Endodermal cell (in vitro differentiated cells): ENCODE measurements at places on chromosomes 13 and 19.
A peak's percentile ranks its signal among the peaks of the same experiment; 100 is the strongest.

DNA sequence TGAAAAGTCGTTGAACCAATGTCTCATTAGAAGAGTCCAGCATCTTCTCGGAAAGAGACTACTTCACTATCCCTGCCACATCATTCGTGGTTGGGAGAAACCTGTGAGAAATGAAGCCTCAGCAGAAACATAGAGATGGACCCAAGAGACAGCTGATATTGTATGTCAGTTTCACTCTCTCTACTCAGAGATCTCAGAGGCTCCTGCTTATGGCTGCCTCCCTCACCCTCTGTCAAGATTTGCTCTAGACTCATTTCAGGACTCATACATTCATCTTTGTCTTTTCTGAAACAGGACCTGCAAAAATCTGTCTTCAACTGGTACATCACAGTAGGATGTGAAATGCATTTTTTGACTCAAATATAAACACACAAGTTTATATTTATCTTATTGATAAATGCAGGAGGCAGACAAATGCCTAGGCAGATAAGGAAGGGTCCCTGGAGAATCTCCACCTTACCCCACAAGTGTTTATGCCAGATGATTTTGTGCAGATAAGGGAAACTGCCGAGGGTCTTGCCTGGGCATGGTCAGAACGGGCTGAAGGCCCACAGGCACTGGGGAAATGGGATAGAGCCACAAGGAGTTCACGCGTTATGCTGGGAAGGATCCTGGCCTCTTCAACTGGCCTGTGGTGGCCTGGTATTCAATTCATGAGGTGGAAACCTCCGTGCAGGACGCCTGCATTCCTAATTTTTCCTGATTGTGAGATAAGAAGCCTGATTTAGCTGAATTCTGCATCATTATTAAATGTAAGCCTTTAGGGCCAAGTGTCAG lies 1834.0 kb upstream of the PCDH20 start:
- DNase-seq, result no peak

DNA sequence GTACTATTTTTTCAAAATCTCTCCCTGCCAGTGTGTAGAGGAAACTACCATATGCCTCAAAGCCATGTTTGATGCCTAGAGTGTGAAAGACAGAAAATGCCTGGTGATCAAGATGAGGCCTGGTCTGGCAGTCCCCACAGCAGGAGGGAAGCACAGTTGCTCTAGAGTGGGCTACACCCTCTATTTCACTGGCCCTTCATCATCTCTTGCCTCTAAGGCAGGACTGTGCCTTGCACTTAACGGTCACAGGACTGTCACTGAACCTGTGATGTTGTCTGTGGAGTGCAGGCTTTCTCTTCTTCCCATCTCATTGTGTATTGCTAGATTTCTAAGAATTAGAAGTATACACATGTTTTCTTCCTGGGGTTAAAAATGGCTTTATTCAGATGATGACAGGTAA lies 16.3 kb downstream of the POLR1D start:
- DNase-seq, result no peak

GRCh38 chr19:42401365-42402303 lies 11.5 kb upstream of the CNFN start:
- peak; percentile 97 for DNase-seq

GRCh38 chr19:48812094-48812929 lies 1.5 kb upstream of the BCAT2 start:
- peak; percentile 94 for DNase-seq

DNA sequence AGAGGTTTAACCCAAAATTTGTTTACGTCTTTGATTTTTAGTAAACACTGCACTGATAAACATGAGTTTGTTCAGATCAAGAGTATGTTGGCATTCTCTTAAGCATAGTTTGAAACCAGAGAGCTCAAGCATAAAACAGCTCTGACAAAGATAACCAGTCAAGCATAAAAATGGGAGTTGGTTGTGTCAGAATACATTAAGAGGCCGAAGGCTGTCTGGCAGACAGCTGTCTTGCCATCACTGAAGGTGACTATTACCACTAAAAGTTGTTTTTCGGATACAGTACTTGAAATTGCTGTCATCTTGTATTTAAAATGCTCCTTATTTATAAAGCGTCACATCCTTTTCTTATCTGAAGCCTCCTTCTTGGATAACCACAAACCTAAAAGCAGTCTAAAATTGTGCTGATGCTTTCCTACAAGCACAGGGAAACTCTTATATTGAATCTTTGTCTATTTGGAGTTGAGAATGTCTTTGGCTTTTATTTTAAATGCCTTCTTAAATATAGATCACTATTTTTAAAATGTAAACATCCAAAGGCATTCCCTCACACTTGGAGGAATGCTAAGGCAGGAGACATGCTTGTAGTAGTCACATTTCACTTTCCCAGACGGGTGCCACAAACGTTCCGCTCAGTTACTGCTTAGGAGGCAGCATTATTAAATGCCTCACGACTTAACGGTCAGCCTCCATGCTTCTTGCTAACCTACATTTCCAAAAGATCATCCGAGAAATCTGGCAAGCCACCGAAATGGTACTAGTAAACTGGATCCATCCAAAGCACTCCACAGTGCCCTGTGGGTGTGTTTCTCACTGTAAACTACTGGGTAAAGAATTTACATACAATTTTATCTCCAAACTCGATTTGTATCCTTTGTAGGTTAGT lies 1.5 kb downstream of the SMAD9 start:
- no peak for DNase-seq

DNA sequence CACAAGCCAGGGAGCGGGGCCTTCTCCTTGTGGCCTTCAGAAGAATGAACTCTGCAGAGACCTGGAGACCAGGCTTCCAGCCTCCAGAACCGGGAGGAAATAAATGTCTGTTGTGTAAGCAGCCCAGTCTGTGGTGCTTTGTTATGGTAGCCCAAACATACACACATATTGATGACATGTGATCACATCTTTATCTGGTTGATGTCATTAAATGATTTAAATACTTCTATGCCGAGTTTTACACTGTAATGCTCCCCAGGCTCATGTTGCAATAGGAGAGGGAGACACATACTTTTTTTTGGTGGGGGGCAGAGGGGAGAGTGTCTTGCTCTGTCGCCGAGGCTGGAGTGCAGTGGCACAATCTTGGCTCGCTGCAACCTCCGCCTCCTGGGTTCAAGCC lies 188.0 kb upstream of the IRS2 start:
- peak; percentile 22 for DNase-seq

- DNase-seq, result peak; percentile 60
These were observed 17.4 kb downstream of the PIP5K1C start for GRCh38 chr19:3682741-3683404.

GRCh38 chr19:952680-953444 lies 27.0 kb downstream of the ARID3A start:
- peak; percentile 69 for DNase-seq

GRCh38 chr13:74389056-74389455 lies 254.9 kb upstream of the KLF12 start:
- DNase-seq, result no peak

DNA sequence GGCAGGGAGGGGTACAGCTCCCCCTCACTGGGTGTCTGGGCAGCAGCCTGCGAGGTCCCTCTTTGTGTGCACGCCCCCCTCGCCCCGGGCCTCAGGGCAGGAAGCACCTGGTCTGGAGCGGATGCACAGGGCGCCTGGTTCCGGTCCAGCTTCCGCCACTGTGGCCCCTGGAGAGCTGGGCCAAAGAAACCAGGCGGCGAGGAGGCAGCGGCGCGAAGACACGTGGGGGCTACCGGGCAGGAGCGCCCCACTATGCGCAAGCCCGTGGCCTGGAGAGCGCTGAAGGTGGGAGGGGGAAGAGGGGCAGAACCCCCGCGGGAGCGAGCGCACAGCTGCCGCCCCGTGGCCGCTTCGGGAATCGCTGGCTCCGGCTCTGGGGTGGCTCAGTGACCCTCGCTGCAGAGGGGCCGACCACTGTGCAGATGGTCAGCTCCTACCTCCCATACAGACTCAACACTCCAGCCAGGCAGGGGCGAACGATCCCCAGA lies 1.7 kb upstream of the LYL1 start:
- peak; percentile 87 for DNase-seq

GRCh38 chr13:80783926-80784565 lies 443.1 kb upstream of the SPRY2 start:
- no peak for DNase-seq

DNA sequence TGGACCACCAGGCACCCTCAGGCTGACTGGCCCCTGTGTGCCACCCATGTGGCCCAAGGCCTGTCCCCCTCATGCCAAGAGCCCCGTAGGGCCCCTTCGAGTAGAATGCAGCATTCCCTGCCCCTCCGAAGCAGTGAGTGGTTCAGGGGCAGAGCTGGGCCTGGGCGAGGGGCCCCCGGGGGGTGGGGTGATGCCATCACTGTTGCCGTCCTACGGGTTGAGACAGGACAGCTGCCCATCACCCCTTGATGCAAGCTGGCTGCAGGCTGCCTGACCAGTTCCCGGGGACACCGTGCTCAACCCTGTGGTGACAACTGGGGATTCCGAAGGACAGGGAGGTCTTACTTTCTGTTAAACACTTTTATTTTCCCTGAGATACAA lies 4.7 kb downstream of the SBNO2 start:
- DNase-seq, result no peak

- no peak for DNase-seq
These were observed 952.0 kb downstream of the SLITRK5 start for GRCh38 chr13:88623150-88623549.

- DNase-seq, result no peak
These were observed 6.3 kb upstream of the ZNF160 start for GRCh38 chr19:53109527-53109926.

- DNase-seq, result no peak
These were observed 55.5 kb downstream of the MLLT1 start for GRCh38 chr19:6224308-6224675.

DNA sequence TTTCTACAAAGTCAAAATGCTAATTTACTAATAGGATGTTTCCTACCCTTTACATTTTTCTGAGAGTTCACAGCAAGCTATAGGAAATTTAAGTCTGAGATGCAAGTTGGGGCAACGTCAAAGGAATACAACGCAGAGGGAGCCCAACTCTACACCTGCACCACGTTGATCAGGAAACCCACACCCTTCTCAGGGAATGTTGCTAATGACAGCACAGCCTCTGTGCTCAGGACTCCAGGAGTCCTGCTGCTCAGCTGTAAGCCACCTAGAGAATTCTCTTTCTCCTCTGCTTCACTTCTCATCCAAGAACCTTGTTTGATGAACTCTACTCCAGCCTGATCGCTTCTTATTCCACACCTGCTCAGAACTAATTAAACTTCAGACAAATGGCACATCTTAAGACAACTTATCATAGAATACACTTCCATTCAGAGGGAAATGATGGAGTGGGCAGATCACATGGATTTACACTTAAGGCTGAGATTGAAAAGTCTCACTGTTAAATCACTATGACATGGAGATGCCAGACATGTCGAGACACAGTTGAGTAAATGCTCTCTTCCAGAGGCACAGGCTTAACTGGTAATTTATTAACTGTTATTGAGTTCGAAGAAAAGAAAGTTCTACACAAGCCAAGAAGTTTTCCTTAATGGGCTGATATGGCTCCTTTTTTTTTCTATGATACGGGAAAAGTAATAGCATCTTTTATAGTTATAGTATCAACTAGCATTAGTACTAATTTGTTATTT lies 811.6 kb upstream of the ARGLU1 start:
- no peak for DNase-seq

- DNase-seq, result no peak
These were observed 4.7 kb downstream of the IFT88 start for GRCh38 chr13:20571676-20572075.

DNA sequence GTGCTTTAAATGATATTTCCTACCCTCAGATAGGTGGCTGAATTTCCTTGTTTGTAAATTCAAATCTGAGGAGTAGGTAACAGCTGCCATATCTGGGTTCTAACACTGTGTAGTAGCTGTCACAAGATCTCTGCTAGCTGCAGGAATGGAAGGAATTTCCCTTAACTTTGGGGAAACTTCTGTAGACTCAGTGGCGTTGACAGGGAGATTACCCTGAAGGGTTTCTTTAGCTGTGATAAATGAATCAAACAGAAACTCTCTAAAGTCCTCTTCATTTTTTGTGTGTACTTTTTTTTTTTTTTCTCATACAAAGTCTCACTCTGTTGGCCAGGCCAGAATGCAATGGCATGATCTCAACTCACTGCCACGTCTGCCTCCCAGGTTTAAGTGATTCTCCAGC lies 5.3 kb upstream of the EPSTI1 start:
- no peak for DNase-seq

- DNase-seq, result no peak
These were observed 104.2 kb downstream of the ITGBL1 start for GRCh38 chr13:101556676-101557123.

- DNase-seq, result no peak
These were observed 12.2 kb downstream of the GTF2F2 start for GRCh38 chr13:45132369-45133064.

DNA sequence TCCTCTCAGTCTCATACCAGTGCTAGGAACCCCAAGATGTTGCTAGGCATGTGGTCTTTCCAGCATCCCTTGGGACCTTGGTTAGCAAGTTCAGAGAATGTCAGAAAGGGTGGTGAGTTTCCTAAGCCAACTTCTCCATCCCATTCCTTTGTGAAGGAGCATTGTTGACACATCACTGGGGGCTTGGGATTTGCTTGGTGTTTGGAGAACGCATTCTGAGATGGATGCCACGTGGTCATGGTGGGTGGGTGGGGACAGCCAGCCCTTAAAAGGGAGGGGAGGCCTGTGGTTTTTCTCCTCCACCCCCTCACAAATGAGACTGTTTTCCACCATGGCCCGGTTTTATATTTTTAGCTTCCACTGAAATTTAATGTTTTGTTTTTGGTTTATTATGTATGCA lies 83.3 kb upstream of the ZNF536 start:
- no peak for DNase-seq

DNA sequence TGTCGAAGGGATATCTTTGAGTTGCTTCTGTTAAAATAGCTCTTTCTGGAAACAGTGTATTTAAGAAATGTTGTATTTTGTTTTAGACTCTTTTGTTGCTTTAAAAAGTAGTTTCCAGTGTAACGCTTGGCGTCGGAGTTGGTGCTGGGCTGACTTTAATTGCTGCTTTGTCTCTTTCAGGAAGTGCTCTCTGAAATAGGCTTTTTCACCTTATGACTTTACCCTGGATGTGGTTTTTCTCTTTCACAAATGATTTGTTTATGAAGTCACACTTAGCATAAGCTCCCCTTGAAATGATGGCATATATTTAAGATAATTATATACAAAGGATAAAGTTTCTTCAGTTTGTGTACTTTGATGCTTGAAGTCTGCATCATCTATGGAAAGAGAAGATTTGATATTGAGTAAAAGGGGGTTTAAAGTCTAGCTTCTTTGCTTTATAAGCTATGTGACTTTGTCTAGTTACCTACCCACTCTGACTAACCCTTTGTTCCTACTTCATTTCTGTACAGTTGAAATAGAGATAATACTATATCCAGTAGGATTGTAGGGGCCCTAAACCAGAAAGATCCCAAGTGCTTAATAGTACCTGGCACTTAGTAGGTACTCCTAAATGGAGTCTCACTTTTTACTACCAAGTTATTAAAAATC lies at the start of gene GPR18:
GPR18 (minus strand) TSS at position 170 of the 651 bp plus-strand sequence. CDS start 2,507 bp downstream, outside the sequence.
- DNase-seq, result no peak

- no peak for DNase-seq
These were observed 7.6 kb upstream of the CD79A start for GRCh38 chr19:41869374-41869955.

GRCh38 chr13:79861731-79862130 lies 380.8 kb downstream of the NDFIP2 start:
- peak; percentile 58 for DNase-seq
